Posterior cingulate gyrus (tissue), 11 donors: ENCODE measurements at places on chromosomes 5 and 9.
A peak's percentile ranks its signal among the peaks of the same experiment; 100 is the strongest.

DNA sequence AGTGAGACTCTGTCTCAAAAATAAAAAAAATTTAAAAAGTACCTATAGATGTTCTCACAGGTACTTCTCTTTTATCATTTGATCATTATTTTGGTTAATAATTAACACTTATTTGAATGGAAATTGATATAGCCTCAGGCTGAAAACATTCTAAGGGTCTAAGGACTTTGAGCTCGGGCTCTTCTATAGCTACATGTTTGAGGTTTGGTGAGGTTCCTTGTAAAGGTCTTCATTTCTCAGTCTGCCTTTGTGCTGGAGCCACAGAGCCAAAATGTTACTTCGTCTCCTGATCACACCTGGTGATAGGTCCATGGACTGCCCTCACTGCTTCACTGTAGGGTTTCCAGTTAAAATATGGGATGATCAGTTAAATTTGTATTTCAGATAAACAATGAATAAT lies 22.6 kb downstream of the ARHGEF37 start:
- DNase-seq: no peak

DNA sequence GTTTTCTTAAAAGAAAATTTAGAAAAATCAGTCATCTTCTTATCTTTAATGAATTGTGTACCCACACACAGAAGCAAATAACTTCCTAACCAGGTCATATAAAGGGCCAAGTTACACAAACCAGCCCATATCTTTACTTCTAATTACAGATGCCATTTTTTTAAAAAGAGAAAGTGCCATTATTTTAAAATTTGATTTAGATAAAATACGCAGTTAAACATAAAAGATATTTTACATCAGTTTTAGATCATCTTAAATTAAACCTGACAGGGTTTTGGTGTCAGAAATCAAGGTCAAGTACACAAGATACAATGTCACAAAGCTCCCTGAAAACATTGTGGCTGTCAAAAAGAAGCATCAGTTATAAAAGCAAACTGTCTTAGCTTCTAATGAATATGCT lies 129.4 kb downstream of the GNA14 start:
- no peak for DNase-seq

DNA sequence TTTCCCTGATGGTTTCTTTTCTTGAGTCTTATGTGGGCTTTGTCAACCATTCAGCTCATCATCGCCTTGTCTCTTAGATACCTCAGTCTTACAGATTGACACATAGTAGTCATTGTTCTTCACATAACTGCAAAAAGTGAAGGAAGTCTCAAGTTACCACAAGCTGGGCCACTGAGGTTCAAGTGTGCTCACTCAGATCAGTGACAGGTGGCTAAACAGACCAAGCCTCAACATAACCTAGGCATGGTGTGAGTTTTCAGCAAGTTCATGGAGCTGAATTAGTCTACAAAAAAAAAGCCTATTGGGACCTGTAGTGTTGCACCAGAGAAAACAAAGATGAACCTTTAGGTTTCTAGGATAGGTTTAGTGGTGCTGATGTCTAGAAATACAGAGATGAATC lies 58.2 kb downstream of the RFK start:
- DNase-seq: no peak

DNA sequence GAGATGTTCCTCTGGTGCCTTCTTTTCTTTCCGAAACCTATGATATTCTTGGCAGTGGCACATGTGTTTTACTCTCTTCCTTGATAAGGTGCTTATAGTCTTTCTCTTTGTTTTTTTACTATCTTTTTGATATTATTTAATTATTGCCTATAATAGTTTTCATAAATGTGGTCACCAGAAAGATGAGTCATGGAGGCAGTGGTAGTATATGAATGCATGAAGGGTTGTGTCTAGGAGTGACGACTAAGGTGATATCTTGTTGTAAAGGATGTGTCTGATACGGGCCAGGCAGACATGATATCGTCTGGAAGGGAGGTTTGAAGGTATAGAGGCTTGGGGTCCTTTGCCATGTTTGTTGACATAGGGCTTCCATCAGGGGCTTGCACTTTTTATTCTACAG lies 36.8 kb downstream of the SLC44A1 start:
- DNase-seq: no peak

- DNase-seq: peak; percentile 64
Observed at GRCh38 chr5:147635882-147636728, 126.2 kb upstream of the DPYSL3 start.

DNA sequence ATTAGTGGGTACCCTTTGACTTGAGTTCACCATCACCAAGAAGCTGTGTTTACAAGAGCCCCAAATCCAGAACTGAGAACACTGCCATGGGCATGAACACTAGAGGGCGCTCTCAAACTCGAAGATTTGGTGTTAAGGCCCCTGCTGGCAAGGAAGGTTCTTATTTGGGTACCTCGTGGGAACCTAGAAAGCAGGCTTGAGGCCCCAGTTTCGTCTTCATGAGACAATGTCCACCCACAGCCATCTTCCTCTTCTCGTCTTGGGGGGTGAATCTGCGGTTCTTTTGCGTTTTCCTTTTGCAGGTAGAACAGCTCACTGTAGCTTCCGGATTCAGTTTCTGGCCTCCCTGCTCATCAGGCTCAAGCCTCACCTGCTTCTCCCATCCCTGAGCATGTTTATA lies 184.0 kb downstream of the SEMA5A start:
- DNase-seq: peak; percentile 15

GRCh38 chr9:20559231-20559890 lies 62.9 kb downstream of the MLLT3 start:
- no peak for DNase-seq
